ENCODE measurements at places on chromosomes 6 and 20.
A peak's percentile ranks its signal among the peaks of the same experiment; 100 is the strongest.

DNA sequence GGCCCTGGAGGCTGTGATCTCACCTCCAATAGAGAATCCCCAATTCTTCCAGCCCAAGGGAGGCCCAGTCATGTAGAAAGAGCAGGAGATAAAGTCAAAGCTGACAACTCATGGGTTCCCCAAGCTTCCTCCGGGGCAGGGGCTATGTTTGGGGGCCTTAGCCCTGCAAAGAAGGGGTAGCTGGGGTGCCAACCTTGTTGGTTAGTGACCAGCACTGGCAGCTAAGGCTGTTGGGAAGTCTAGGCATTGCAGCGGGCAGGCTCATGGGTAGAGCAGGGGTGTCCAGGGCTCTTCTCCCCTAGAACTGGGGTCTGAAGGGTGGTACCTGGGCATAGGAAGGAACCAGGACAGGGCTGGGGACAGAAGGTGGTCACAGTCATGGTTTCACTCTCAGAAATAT, 36.4 kb downstream of the TGM2 start:
- no peak for DNase-seq

GRCh38 chr6:1094306-1094705, 217.6 kb upstream of the FOXQ1 start:
- DNase-seq = no peak

DNA sequence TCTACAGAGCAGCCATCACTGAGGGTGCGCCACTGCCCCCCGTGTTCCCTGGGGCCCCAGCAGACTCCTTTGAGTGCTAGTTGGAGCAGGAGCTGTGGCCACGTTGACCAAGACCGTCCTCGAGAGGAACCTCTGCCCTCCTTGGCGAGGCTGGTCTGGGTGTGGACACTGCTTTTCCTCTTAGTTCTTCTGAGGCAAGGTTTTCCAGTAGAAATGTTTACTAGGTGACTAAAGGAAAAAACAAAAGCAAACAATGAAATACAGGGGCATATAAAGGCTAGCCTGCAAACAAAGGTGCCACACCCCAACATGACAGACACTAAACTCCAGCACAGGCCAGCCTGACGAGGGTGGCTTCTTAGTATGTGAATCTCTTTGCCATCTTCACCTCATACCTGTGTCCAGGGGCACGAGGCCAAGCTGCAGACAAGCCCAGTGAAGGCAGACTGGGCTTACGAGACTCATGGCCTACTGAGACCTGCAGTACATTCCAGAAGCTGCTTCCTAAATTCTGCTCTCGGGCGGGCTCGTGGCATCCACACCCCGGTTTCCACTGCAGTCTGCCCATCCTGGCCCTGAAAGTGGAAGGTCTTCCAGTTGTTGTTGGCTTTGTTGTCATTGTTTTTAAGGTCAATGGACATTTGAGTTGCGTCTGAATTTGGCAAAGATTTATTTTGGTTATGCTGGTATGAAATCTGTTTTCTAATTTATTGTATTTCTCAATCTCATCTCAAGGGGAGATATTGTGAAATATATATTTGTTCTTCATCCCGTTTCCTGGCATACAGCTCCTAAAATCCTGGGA, 39.2 kb downstream of the FAM50B start:
- no peak for DNase-seq

DNA sequence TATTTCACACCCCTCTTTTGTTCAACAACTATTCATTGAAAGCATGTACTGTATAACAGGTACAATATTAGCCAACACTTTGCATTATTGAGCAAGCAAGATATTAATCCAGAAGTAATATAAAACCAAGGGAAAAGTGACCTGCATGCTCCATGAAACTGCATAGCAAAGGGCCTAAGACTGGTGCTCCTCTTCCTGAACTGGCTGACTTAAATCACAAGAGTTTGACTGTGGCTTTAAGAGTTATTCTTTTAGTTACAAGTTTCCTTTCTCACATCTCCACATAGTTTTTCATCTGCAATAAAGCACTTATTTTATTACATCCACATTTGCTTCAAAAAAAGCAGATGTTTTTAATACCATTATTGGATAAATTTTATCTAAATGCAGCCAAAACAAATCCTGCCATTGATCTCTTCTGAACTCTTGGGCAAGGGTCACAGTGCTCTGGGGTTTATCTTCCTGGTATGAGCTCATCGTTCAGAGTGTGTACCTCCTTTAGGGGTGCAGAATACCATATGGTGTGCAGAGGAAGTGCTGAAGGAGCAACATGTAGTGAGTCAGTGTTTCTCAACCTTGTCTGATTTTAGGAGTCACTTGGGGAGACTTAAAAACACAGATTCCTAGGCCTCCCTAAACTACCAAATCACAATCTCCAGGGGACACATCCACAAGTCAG, 1225.9 kb upstream of the MAP3K7 start:
- DNase-seq = peak; percentile 55

DNA sequence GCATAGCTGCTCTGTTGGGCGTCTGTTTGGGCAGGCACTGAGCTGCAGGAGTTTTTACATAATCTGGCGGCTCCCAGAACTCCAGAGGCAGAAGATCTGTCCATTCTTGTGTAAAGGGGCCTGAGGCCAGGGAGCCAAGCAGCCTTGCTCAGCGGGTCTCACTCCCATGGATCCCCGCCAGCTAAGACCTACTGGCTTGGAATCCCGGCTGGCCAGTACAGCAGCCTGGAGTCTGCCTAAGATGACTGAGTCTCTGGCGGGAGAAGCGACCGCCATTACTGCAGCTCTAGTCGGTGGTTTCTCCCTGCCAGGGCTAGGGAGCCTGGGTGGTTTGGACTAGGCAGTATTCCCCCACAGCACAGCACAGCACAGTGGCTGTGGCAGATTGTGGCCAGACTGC, 268.4 kb upstream of the SYNCRIP start:
- DNase-seq = no peak

- DNase-seq = peak; percentile 63
Observed at GRCh38 chr6:41022294-41022693, 16.7 kb downstream of the UNC5CL start.

DNA sequence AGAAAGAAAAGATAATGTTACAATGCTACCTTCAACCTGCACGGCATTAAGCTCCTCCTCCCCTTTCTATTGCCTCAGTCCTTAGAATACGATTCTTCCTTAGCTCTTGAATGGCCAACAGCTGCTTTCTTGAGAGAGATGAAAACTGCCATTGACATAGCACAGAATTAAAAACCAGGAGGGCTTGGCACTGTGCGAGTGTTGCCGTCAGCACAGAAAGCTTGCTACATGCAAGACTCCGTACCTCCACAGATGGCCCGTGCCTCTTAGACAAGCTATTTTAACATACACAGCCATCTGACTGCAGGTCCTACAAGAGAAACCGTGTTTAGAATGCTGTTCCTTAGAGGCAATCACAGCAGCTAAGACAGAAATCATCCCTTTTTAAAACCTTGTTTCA, 51.7 kb downstream of the ALDH5A1 start:
- DNase-seq = no peak

DNA sequence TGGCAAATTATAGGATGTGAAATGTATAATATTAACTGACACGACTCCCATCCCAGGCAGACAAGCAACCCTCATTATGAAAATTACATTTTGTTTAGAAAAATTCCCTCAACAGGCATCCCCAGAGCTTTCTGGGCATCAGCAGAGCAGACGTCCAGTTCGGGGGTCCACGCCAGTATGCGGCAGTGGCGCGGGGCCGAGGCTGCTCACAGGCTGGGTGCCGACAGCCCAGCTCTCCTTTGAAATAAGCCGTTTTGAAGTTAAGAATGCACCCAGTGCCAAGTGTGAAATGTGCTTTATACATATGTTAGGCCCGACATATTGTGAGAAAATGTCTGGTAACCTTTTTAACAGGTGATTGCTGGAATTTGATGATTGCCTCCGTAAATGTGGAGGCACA, 50.4 kb downstream of the RPP40 start:
- no peak for DNase-seq

DNA sequence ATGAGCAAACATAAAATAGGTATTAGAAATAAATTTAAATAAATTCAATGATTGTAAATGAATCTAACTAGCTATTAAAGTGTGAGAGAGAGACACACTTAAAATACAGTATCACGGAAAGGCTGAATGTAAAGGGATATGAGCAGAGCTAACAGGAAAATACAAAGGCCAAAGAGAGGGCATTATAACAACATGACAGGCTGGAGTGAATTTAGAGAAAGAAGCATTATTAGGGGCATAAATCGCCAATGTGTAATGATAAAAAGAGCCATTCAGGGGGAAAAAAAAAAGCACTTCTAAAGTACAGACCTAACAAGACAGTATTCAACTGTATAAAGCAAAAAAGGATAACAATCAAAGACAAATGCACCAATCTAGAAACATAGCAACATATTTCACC, 28.1 kb downstream of the DACT2 start:
- DNase-seq = no peak

GRCh38 chr6:13412639-13413465, 74.5 kb downstream of the GFOD1 start:
- DNase-seq = no peak

All from foreskin keratinocyte (primary cell).